ENCODE measurements at places on chromosomes 5 and 9.

GRCh38 chr9:101458963-101459631 is 23.5 kb upstream of the ALDOB start:
- no peak for DNase-seq

DNA sequence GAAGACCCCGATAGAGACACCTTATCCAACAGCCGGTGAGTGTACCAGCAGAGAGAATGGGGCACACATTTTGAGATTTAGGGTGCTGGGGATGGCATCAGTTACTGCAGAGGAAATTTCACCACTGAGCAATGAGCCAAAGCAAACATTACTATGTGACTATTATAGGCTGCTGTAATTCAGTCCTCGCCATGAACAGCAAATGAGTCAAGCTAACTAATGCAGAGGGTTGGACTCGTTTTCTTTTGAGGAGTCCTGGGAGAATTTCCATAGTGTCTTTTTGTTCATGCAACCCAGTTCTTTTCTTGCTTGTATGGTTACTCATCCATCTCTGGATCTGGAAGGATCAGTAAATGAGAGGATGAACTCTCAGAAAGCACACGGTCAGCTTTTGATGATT is 323.8 kb downstream of the PSAT1 start:
- no peak for DNase-seq

DNA sequence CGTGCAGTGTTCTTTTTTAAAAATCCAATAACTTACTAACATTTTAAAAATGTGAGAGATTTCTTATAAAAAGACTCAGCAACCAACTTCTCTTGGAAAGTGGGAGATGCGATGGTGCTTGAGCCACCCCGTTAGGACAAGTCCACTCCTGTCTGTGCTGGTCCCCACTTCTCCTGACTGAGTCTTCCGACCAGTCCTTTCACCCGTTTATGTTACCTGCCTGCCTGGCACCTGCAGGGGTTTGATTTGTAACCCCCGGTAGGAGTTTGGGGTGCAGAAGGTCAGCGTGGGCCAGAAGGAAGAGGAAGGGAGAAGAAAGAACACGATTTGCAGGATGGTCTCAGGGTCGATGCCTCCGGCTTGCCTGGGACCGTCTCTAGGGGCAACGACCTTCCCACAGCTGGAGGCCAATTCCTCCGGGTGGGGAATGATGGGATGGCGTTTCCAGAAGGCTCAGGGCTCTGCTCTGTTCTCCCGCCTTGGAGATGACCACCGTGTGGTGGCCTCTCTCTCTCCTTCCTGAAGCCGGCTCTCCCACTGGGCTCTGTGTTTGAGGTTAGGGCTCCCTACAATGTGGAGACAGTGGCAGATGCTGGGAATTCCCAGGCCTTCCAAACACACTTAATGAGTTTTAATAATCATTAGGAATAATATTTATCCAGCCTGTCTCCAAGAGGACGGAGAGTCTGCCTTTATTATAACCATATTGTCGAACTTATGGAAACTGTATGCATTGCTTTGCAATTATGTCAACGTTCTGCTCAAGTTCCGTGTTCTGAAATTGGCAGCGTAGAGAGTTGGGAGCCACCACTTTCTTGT is 14.8 kb downstream of the COL27A1 start:
- no peak for DNase-seq

GRCh38 chr9:104775574-104775936 is 11.6 kb downstream of the NIPSNAP3B start:
- no peak for DNase-seq

DNA sequence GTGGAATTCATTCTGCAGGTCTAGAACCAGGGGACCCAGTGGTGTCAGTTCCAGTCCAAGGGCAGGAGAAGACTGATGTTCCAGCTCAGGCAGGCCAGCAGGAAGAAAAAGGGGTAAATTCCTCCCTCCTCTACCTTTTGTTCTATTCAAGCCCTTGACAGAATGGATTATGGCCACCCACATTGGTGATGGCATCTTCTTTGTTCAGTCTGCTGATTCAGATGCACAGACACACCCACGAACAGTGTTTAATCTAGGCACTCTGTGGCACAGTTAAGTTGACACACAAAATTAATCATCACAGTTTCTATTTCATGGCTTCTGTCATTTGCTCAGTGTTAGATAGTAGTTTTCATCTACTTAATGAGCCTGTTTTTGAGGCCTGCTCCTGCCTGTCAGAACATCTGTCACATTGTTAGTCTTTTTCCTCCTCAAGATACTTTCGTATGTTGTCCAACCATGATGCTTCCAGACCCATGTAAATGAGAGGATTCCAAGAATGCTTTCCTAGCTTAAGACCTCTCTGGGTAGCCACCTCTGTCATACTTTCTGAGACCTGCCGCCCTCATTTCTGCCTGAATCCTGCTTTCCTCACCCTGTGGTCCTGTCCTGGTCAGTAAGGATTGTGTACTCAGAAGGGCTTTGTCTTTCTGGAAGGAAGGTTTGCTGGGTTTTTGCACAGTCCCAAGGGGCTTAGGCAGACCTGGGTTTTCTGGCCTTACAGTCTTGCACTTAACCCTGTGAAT is 72.5 kb downstream of the SPIN1 start:
- no peak for DNase-seq

DNA sequence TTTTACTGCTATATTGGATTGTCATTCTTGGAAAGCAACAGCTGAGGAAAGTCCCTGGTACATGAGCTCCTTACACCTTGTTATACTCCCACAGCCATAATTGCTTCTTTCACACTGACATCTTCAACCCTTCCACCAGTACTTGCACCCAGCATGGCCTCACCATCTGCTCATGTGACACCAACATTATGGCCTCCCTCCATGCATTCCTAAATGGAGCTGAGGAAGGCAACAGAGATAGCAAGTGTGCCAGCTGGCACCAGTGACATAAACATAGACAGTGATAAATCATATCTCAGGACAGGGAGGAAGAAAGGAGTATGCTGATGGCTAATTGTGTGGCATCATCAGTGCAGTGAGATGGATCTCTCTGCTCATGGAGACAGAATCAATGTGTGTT is 119.5 kb downstream of the BAAT start:
- DNase-seq, result no peak

DNA sequence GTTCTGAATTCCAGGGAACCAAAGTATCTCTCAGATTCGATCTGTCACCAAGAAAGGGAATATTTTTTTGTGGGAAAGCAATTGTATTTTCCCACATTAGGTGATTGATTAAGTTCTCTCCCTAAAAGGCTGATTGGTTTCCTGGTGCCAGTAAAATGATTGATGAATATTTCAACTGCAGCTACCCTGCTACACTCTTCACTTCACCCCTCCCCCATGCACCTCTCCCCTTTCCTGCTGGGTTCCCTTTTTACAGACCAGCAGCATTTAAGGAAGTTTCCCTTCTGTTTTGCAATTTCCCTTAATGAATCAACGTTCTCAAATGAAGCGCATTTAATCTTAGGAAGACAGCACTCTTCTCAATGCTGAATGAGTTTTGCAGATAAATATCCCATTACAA is 13.1 kb downstream of the NR6A1 start:
- no peak for DNase-seq

- DNase-seq, result no peak
These were observed 14.2 kb upstream of the MED10 start for GRCh38 chr5:6392561-6392960.

DNA sequence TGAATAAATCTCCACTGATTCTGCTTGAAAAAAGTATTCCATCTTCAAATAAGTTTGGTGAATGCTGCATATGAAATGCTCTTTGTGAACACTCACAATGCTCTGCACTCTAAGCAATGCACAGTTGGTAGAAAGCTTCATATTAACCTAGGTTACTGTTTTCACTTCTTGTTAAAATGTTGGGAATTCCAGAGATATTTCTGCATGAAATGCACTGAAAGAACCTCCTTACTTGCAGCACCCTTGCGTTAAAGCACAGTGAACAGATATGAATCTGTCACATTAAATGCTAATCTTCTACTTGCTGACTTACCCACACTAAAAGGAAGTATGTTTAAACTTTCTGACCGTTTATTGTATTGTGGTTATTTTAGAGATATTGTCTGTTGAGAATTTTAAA is 584.1 kb upstream of the NUDT12 start:
- DNase-seq, result no peak

DNA sequence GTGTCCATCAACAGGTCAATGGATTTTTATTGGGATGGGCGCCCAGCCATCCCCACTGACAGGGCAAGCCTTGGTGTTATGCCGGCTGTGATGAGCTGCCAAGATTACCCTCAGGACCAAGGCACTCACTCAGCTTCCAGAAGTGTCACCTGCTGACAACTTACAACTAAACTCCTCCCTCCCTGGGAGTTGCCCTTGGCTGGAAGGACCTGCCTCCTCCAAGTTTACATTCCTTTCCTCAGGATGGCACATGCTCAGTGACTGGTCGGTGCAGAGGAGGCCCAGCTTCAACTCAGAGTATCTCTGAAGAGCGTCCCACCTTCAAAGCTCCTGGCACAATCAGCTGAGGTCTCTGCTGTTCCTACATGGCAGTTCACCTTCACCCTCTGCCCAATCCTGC is 52.5 kb upstream of the ZBTB43 start:
- DNase-seq, result no peak

DNA sequence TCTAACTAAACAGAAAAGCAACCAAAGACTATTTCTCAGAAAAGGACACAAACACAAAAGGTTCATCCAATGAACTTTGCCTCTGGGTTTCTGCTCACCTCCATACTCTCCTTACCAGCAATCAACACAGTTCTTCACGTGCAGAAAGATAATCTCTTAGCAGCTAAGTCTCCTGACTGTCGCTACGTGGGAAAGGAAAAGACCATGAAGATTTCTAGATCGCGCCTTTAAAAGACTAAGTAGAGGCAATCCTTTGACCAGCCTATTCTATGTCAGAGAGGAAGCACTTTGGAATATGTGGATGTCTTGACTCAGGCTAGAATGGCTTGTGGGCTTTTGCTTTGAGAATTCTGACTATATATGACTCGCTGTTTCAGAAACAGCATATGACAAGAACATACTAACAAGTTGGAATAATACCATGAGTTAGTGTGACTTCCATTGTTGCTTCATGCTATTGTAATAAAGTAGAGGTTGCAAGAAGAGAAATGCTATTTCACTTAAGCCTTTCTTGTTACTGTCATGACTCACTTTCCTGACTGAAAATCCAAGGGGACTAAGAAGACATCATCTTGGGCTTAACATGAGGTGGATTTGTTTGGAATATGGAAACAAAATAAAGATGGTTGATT is 339.5 kb upstream of the RFX3 start:
- no peak for DNase-seq

- peak; percentile 46 for DNase-seq
These were observed at the start of gene CTSL for GRCh38 chr9:87725900-87726709. Gene CTSL (plus strand): TSS chr9:87726119. CDS start chr9:87727604, 1,485 bp downstream.

GRCh38 chr9:92617195-92617813 is 52.6 kb downstream of the IPPK start:
- DNase-seq, result no peak

- DNase-seq, result no peak
These were observed 42.9 kb downstream of the ZNF474 start for GRCh38 chr5:122172207-122172606.

GRCh38 chr5:173395257-173395932 is 67.2 kb upstream of the STC2 start:
- no peak for DNase-seq

DNA sequence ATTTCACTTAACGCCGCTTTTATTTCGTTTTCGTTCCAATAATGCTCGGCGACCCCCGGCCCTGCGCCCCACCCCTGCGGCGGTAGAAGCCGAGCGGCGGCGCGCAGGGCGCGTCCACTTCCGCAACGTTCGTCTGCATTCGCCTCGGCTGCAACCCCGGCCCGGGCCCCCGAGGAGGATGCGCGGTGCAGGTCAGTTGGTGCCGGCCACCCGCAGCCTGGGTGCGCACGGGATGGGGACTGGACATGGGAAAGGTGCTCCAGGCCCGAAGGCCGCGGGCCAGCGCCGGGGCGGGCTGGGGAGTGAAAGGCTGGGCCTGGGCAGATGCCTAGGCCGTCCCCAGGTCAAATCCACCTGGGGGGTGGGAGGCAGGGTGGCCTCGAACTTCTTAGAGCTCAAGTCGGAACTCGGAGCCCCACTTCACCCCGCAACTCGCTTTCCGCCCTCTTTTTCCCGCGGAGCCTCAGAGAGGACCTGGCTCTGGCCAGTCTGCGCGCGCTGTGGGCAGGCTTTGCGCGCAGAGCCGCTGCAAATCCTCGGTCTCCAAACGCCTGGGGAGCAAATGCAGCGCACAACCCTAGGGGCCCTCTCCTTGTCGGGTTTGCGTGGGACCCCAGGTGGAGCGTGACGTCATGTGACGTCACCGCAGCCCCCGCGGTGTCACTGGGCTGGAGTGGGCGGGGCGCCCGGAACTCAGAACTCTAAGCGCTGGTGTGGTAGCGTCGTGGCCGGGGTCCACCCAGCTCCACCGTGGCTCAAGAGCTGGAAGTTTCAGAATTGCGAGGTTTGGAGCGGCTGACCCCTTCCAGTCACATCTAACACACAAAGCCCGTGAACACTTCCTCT is 3.3 kb downstream of the TLX3 start:
- DNase-seq, result no peak

DNA sequence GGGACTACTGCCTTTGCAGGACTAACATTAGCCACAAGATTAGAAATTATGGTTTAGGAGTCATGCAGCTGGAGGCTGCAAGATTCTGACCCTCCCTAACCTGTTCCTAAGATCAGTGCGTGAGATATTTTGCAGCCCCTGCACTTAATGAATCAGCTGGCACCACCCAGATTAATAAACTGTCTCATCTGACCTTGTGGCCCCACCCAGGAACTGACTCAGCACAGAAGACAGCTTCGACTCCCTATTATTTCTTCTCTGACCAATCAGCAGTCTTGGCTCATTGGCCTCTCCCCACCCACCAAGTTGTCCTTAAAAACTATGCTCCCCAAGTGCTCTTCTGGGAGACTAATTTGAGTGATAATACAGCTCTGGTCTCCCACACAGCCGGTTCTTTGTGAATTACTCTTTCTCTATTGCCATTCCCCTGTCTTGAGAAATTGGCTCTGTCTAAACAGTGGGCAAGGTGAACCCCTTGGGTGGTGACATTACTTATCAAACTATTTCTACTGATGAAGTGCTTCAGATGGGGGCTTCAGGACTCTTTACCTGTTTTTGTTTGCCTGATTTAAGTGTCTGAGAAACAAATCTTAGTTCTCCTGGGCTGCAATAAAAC is 17.0 kb downstream of the CTSL start:
- DNase-seq, result no peak

DNA sequence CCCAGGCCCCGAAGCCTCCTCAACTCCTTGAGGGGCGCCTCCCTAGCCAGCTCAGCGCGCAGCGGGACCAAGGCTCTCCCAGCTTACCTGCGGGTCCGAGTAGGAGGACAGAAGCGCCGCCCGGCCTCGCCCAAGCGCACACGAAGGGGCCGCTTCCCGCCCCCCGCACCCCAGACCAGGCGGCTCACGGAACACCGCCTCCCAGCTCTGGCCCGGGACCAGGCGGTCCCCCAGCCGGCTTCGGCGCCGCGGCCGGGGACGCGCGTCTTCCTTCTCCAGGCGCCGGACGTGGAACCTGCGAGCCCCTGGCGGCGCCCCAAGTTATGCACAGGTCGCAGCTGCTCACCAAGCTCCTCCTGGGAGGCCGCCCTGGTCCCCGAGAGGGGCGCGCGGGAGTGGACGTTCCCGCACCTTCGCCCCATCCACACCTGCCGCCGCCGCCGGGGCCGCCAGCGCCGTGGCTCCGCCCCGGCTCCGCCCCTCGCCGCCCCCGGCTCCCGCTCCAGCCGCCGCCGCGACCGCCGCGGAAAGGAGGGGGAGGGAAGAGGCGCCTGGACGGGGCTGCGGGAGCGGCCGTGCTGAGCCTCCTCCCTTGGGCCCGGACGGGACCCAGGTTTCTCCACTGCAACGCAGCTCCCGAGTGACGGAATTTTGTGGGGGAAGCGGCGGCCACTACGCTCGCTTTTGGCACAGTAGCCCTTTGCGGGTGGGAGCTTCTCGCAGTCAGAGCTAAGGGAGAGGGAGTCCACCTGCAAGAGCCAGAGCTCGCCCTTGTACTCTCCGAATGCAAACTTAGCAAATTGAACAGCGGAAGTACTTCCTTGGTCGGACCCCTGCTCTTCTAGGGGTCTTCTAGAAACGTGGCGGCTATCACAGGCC is 77.5 kb upstream of the IFNE start:
- peak; percentile 27 for DNase-seq

Data from stimulated activated CD4-positive, alpha-beta T cell treated with anti-CD3 and anti-CD28 coated beads, TNF-alpha, amount 100 ng/mL, for 4 hours (primary cell).